NCI-H774 (cell line): ENCODE measurements at places on chromosomes 16 and 17.

DNA sequence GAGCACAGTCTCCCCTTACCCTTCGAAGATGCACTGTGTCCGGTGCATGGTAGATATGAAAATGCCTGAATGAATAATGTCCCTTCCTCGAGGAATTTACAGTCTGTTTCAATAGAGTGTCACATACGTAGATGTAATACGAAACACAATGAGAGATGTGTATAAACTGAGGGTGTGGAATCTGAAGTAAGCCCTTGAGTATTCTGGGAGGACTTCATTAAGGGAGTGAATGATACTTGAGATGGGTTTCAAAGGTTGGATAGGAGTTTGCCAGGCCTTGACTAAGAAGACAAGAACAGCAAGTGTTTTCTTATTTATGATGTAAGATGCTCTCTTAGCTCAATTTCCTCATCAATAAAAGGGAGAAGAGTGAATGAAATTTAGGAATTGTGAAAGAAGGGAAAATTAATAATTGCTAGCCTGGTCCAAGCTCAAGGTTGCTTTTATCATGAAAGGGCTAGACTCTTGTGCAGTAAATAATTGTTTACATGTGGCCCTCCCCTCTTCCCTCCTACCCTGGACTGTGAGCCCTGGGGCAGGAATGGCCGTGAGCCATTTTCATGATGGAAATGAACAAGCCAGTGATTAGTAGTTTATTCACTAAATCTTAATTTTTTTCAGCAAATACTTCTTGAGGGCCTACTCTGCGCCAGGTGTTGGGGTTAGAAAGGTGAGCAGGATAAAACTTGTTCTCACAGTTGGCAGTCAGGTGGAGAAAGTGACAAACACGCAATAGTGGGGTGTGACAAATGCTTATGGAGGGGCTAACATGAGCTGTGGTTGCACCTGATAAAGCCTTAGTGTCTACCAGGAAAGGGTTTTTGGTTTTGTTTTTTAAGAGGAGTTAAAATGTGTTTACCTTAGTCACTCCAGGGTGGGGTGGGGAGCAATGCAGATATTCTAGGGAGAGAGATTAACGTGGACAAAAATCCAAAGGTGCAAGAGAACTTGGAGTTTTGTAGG is 1.6 kb downstream of the KIF22 start:
- no peak for DNase-seq

DNA sequence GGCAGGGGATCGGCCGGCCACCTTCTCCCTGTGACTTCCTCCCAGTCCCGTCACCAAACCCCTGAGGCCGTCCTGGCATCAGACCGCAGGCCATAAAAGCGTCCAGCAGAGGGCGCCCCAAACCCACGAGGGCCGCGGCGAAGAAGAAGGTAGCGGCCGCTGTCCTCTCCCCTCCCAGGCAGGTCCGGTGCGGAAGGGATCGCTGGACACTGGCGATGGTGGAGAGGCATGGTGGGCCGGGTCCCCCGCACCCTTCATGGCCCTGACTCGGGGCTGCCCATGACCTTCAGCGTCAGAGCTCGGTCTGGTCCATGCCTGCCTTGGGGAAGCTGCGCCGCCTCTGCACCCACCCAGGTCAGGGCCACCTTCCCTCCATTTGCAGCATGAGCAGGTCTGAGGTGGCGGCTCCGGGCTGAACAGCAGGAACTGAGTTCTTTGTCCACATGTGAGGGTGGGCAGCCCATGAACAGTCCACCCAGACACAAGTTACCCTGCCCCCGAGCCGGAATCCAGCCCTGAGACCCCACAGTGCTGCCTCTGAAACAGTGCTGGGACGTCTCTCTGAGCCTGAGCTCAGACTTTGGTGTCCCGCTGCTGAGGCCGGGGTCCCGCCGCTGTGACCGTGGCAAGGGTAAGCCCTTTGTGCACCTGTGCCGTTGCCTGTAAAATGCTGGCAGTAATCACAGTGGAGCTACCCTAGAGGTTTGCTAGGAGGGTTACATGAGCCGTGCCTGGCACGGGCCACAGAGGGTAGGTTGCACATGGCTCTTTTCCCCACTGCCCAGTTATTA is 40.8 kb upstream of the CMIP start:
- peak; percentile 20 for DNase-seq

- DNase-seq = no peak
Measured at GRCh38 chr17:6753546-6753945, 2.3 kb upstream of the XAF1 start.

- no peak for DNase-seq
Measured at GRCh38 chr17:42872251-42872965, 21.4 kb downstream of the AOC3 start.

DNA sequence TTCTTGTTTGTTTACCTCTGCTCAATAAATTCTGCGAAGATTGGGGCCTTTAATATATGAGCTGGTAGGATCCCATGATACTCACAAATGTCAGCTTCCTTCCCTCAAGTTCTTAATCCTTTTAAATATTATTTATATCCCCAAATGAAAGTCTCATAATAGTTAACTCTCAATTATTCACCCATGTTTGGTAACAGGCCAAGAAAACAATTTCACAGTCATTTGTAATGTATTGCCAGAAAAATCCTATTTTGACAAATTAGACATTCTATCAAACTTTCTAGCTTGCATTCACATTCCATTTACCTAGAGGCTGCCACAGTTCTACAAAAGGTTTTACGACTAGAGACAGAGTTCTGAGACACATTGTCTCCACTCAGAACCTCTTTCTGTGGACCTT is 441.2 kb downstream of the UTP18 start:
- no peak for DNase-seq

DNA sequence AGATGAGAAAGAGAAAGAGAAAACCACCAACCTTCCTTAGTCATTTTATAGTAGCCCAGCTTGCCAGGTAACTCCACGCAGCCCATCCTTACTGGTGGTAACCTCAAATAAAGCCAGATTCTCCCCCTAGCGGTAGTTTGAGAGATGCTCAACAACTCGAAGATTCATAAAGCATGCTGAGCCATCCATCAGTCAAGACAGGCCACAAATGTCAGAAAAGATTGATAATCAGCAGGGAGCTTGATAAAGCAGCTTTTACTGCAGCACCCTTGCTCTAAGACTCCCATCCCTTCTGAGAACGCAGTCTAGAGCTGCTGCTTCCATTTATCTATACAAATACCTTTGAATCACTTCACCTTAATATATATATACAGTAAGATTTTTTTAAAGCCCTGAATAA is 451.5 kb upstream of the HSBP1 start:
- peak; percentile 40 for DNase-seq

GRCh38 chr17:62706598-62707424 is 79.3 kb downstream of the MRC2 start:
- no peak for DNase-seq

DNA sequence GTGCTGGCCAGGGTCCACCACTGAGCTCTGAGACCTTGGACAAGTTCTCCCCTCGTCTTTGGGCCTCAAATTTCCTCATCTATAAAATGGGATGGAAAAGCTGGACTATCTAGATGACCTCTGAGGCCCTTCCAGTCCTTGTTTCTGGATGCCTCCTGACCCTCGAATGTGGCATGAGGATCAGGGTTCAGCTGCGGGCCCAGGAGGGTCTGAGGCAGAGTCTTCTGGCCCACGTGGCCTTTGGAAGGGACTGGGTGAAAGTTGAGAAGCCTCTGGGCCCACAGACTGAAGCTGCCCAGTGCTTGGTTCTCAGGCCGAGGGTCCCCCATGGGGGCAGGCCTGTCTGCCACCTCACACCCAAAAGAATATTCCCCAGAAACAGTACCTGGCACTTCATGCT is 16.9 kb upstream of the MRPS23 start:
- DNase-seq = no peak

DNA sequence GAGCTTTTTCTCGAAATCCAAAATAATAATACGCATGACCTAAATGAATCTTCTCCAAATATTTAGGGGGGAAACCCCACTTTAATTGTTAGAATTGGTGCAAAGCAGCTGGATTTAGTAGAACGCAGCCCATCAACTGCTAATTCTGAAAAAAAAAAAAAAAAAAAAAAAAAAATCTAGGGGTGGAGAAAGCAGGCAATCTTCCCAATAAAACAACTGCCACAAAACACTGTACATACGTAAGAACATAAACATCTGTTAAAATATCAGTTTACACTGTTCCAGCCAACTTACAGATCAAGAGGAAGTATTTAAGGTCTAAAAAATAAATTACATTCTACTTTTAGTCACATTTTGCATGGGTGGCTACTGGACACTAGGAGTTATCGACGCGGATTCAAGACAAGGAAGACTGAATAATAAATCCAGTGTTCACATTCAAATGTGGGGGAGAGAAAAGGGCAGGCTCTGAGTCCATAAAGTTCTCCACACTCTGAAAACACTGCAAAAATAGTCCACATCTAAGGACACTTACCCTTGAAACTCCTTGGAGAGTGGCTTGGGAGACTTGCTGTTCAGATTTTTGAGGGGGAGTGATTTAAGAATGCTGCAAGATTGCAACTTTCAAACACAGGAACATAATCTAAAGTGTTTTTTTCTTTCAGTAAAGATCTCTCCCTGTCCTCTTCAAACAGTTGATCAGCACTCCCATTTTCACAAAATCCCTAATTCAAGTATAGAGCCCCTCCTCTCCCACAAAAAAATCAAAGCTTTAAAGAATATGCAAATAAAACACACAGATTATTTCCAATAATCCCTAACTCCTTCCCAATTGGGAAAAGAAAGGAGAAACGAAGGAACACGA is 1.3 kb downstream of the APPBP2 start:
- no peak for DNase-seq

DNA sequence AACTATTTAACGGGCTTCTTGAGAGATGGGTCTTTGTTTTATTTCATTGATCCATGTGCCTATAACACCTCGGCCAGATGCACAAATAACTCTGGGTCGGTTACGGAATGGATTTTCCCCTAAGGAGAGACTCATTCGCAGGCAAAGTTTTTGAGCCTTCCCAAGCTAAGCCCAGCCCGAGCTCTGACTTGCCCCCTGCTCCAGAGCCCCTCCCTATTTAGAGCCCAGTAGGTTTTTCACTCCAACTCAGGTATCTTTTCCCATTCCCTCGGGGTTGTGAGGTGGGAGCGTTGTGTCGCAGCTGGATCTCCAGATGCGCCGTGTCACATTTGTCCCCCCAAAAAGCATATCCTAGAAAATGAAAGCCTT is 812 bp upstream of the MYOCD start:
- no peak for DNase-seq

GRCh38 chr17:1830288-1830687 is 483 bp downstream of the RPA1 start:
- DNase-seq = no peak

GRCh38 chr17:1475321-1475854 is 17.1 kb downstream of the MYO1C start:
- no peak for DNase-seq

- DNase-seq = no peak
Measured at GRCh38 chr16:58655215-58655596, 25.6 kb upstream of the CNOT1 start.

DNA sequence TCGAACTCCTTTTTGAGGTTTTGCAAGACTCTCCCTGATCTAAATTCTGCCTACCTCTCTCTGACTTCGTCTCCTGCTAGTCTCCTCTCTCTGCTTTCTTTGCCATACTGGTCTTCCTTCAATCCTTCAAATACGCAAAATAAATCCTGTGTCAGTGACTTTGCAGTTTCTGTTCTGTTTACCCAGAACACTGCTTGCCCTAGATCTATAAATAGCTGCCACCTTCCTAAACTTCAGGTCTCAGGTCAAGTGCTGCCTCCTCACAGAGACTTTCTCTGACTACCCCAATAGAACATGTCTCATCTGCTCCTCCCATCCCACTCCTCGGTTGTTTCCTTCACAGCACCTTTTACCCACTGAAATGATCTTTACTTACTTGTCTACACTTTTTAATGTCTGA is 78.9 kb downstream of the TRIM37 start:
- no peak for DNase-seq

DNA sequence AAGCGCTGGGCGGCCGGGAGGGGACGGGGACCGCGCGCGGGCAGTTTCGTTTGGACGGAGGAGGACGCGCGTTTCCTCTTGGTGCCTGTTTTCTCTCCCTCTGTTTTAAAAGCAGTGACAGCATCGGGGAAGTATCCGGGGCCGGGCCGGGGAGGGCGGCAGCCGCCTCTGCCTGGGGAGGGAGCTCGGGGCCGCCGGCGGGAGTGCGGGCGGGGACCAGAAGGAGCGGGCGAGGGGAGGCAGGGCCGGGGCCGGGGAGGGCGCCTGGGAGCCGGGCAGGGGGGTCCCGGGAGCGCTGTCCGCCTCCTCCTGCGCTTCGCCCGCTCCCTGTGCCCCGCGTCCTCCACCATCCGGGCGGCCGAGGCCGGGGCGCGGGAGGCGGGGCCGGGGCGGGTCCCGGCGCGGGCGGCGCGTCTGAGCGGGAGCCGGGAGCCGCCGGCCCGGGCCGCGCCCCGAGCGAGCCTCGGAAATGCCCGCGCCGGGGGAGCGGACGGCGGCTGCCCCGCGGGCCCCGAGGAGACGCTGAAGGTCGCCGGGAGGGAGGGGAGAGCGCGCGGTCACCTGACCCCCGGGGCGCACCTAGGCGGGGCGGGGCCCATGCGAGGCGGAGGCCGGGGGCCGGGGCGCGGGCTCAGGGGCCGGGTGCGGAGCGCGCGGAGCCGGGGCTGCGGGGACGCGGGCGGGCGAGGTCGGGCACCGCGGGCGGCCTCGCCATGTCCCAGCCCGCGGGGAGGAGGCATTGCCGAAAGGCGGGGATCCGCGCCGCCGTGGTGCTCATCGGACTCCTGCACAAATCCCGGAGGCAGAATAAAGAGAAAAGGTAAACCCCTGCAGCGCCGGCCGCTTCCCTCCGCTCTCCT is 57.3 kb downstream of the RAP1GAP2 start:
- DNase-seq = no peak

GRCh38 chr16:29943846-29944799 is 17.8 kb upstream of the TMEM219 start:
- no peak for DNase-seq

GRCh38 chr16:4660454-4661007 is 32.8 kb upstream of the NUDT16L1 start:
- DNase-seq = peak; percentile 30

DNA sequence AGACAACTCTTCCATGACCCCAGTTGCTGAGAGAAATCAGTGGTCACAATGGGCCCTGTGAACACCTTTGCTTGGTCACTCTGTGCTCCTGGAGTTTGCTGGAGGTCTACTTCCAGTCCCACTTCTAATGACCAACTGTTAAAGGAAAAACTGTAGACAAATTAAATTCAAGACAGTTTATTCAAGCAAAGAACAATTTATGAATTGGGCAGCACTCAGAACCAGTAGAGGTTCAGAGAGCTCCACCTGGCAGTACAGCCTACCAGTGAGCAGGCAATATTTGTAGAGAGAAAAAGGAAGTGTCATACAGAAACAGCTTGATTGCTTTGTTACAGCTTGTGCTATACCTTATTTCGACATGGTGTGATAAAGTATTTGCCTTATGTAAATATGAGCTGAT is 116.5 kb downstream of the HS3ST3B1 start:
- DNase-seq = no peak

- peak; percentile 45 for DNase-seq
Measured at GRCh38 chr16:714558-715476, at the start of gene METRN. Gene METRN (plus strand): TSS chr16:715118. CDS start chr16:715290, 172 bp downstream.
